ENCODE measurements at places on chromosomes 7 and 10. TPM values are rescaled to one million over a fixed set of nuclear protein-coding genes. Genes with fewer than 3 reads are reported as not detected.

The PDE1C gene
- 10.2 TPM for total RNA-seq

The COBL gene
- 1.3 TPM for total RNA-seq

The LRRC4 gene
- not detected for total RNA-seq

The COL26A1 gene
- 1.7 TPM for total RNA-seq

The NSMCE4A gene
- 64.4 TPM for total RNA-seq

The ITIH5 gene
- total RNA-seq = not detected

The CRYGN gene
- not detected for total RNA-seq

The ATOH7 gene
- total RNA-seq = not detected

The C10orf62 gene
- total RNA-seq = 0.41 TPM

The VIM gene
- total RNA-seq = 4,793 TPM

The PNLIP gene
- total RNA-seq = not detected

The STAMBPL1 gene
- 15.6 TPM for total RNA-seq

The RASA4B gene
- 2.2 TPM for total RNA-seq

The PAPOLB gene
- total RNA-seq = not detected

All from Caki2 (cell line).